ENCODE measurements at places on chromosomes 3 and 15. TPM values are rescaled to one million over a fixed set of nuclear protein-coding genes. Genes with fewer than 3 reads are reported as not detected.

The ROPN1 gene
- total RNA-seq = not detected

- no peak for DNase-seq
Measured at GRCh38 chr3:48928679-48929078, 10.0 kb downstream of the ARIH2 start.

The CA12 gene
- total RNA-seq = 0.32 TPM

DNA sequence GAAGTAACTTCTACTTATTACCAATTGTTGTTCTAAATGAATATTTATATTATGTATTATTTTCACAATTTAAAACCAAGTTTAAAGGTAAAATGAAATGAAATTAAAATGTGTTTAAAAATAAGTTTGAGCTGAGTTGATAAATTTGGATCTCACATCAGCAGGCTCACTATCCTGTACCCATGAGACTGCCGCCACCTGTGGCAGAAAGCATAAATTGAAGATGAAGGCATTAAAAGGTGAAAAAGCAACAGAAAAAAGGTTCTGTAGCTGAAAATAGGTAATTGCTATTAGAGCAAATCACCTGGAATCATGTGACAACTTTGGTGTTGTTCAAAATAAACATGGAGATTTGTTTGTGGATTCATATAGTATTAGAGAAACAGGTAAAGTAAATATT, 133.0 kb upstream of the CADM2 start:
- no peak for DNase-seq

The PLA1A gene
- 0.28 TPM for total RNA-seq

- no peak for DNase-seq
Measured at GRCh38 chr15:78991476-78991875, 46.6 kb upstream of the CTSH start.

The CTNNB1 gene
- 313 TPM for total RNA-seq

DNA sequence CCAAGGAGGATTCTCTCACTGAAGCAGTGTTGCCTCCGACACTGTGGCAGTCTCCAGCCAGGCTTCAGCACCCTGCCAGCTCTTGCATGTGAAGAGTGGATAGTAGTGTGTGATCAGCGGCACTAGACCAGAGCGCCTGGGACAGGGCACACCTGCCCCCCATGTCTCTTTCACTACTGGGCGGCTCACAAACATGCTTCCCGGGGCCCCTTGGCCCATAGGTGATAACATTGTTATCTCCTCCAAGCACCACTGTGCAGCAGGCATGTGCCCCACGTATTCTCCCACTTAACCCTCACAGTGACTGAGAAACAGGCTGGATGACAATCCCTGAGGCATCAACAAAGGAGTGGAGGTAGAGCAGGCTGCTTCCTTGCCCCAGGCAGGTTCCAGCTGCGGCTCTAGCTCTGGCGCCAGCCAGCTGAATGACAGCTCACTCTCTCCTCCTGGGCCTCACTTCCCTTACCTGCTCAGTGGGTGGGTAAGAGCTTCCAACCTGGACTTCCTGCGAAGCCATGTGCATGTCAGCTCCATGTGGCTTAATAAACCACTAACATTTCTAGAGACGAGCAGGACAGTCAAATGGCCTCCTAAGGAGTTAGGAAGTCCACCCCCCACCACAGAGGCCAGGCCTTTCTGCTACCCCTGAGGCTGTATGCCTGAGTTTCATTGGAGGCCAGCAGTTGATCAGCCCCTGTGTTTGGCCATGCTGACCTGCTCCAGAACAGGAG, 37.8 kb downstream of the KLF13 start:
- no peak for DNase-seq

DNA sequence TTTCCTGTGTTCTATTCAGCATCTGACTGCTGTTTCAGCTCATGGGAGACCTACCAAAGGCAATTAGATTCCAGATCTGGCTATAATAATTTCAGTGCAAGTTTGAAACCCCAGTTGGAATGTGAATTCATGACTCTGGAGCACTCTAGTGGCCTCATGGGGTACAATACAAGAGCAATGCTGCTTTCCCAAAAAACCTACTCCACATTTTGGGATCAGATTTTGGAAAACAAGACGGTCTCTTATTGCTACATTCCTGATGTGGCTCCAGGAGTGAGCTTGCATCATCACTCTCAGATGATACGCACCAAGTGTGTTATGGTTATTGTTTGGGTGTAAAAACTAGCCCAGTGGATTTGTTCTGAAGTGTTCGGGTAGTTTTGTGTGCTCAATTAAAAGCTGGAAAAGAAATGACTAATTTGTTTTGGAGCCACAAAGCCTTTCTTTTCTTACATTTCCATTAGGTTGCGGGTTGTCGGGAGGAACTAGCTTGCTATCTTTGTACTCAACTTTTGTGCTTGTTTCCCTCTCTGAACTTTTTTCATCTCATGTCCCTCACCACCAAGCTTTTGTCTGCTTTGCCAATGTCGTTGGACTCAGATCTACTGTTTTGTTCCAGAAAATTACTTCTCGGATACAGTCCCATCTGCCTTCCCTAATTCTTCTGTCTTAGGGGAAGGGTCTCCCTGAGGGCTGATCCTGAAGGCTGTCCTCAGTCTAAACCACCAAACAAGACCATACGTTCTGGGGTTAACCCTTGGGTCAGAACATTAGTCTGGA, 272.1 kb downstream of the BBX start:
- no peak for DNase-seq

- peak; percentile 32 for DNase-seq
Measured at GRCh38 chr15:75640483-75641178, 607 bp upstream of the IMP3 start.

The ADPRH gene
- total RNA-seq = 11.1 TPM

DNA sequence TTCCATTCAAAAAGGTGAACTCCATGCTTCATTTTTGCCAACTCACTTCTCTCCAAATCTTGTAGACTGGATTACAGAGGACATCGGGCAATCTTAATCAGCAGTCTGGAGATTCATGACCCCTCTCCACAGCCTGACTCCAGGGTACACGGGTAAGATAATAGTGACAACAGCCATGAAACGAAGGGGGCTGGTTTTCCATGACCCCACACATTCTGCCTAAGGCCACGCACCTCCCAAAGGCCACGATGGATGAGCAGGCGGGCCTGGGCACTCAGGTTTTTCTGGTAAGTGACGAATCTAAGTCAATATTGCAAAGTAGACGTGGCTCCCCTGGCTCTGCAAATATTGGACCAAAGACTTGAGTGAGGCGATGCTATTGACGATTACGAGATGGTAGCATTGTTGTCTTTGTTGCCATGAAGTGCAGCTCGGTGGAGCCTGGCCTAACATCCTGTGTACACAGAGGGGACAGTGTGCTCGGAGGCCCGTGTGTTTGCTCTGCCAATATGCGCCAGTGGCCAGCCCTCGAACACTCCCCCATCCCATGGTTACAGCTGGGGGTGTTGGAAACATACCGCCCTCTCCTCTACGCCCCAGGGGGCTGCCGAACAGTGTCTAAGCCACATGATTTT, 119.1 kb downstream of the OPA1 start:
- no peak for DNase-seq

- no peak for DNase-seq
Measured at GRCh38 chr15:78399091-78399490, 38.9 kb upstream of the IREB2 start.

- no peak for DNase-seq
Measured at GRCh38 chr3:124463234-124463633, 267.0 kb upstream of the UMPS start.

- no peak for DNase-seq
Measured at GRCh38 chr3:42159706-42160472, 68.7 kb downstream of the TRAK1 start.

The PARP15 gene
- 2.9 TPM for total RNA-seq

DNA sequence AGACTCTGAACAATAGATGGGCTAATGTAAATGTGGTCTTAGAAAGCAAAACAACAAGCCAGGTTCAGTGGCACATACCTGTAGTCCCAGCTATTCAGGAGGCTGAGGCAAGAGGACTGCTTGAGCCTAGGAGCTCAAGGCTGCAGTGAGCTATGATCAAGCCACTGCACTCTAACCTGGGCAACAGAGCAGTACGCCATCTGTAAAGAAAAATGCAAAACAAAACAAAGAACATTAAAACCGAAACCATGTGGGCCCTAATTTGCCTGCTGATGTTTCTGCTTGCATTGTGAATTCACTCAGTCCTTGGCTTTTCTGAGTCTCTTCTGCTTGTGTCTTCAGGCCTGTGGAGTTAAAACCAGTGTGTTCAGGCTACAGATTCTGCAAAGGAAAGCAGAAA, 56.7 kb downstream of the CCNL1 start:
- no peak for DNase-seq

DNA sequence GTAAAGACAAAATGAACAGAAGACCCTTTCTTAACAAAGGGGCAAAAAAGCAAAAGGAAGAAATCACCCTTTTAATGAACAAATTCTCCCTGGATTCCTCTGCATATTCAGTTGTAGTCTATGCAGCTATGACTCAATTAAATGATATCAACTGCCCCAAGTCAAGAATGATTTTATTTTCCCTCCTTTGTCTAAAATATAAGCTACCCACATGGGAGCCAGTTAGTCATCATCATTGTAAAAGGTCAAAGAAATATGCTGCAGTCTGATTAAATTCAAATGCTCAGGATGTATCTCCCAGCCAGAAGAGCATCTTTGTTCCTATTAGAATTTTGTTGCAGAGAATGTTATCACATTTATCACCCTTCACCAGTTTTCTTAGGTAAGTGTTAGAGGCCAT, 84.0 kb downstream of the SST start:
- no peak for DNase-seq

DNA sequence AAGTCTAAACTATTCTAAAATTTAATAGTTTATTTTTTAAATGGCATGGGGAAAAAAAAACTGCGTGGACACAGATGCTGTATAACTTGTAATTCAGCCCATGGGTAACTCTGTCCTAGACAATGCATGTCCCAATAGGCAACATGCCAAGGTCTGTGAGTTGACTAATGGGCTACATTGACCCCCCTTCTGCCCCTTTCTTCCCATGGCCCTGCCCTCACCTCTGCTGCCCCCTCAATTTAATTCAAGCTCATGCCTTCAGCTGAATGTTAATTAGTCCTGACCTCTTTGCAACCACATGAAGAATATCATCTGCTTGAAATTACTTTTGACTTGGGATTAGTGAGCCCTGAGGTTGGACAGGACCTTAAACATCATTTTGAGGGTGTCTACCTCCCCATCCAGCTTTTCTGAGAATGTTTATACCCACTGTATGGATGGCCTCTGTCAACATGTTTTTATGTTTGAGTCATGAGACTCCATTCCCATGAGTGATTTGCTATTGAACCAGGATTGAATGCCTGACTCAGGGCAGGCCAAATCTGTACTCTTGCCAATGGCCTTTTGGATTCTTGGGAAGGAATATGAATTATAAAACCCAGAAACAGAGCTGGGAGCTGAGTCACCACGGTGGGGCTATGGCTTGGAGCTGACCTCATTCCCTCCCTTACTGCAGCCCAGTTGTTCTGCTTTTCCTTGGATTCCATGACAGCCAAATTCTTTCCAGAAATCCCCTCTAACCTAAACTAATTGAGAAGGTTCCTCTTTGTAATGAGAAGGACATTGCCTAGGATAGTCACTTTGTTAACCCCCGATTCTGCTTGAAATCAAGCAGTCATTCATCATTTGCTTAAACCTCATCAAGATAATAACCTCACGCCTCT, 33.5 kb upstream of the PDE8A start:
- peak; percentile 72 for DNase-seq

The ISLR2 gene
- total RNA-seq = 0.24 TPM

DNA sequence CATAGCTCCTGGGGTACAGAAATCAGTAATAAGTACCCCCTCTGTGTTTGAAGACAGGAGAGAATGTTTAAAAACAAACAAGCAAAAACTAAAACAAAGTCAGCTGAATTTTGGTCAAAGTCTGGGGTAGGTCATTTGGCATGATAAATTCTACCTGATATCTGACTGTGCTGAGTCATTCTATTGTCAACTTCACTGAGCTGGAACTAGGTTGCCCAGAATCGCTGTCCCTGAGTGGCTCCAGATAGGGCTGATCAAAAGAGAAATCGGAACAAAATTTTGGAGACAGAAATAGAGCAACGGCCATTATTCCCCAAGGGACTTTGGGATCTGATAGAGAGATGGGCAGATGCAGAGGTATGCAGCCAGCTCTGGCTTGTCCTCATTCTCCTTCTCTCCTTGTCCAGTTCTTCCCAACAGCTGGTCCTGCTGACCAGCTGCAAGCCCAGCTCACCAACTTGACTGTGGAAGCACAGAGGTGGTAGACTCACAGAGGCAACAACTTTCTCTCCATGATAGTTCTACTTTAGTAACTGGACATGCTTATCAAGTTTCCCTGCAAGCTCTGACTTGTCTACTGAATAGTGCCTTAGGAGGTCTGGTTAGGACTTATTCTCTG, 57.3 kb upstream of the MYRIP start:
- DNase-seq = no peak

DNA sequence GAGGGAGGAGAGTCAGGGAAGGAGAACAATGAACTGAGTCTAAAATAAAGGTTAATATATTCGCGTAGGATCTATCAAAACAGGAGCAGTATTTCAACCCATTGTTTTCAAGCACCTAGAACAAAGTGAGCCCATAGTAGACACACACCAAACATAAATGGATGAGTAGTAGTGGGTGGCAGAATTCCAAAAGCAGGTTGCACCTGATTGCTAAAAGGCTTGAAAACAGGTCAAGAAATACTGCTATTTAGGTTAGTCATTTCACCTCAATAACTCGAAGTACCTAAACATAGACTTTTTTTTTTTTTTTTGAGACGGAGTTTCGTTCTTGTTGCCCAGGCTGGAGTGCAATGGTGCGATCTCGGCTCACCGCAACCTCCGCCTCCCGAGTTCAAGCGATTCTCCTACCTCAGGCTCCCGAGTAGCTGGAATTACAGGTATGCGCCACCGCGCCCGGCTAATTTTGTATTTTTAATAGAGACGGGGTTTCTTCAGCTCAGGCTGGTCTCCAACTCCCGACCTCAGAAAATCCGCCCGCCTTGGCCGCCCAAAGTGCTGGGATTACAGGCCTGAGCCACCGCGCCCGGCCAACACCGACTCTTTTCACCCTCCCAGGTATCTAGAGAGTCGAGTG, 855 bp upstream of the ABHD5 start:
- no peak for DNase-seq

DNA sequence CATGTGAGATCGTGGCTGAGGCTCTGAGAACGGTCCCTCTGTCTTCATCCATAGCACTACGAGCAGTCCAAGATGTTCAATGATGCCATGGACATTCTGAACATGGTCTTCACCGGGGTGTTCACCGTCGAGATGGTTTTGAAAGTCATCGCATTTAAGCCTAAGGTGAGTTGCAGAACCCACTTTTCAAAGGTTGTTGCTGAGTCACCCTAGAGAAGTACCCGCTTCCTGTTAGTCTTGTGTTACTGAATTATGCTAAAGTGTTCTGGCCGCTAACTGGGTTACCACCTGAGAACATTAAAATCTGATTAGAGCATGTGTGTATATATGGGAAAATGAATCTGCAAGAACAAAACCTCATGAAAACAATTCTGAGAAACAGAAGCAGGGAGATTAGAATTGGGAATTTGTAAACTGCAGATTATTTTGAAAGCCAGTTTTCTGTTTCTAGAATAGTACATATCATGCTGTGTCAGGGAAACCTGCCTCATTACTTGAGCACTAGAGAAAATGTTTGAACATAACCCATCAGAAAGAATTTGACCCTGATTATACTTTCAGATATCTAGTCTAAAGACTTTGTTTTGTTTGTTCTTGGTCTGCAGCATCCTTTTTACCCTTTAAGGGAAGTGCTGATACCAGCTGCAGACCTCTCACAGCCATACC, 92.6 kb downstream of the CHDH start:
- no peak for DNase-seq
